Neuronal stem cell (in vitro differentiated cells): ENCODE measurements at places on chromosomes 7 and 10.

GRCh38 chr10:60964257-60965235 is 20.6 kb upstream of the RHOBTB1 start:
- H3K36me3 ChIP-seq, result no peaks in the 10 kb centered on the region
- DNase-seq, result peak; percentile 56
- H3K27ac ChIP-seq, result no peak overlapping the region

- H3K27me3 ChIP-seq, result no peaks in the 10 kb centered on the region
- no peak overlapping the region for H3K4me3 ChIP-seq
- H3K36me3 ChIP-seq, result no peaks in the 10 kb centered on the region
- H3K4me1 ChIP-seq, result no peaks in the 10 kb centered on the region
- DNase-seq, result no peak
- H3K27ac ChIP-seq, result no peak overlapping the region
Observed at GRCh38 chr10:60714233-60714632, 64.0 kb upstream of the CDK1 start.

DNA sequence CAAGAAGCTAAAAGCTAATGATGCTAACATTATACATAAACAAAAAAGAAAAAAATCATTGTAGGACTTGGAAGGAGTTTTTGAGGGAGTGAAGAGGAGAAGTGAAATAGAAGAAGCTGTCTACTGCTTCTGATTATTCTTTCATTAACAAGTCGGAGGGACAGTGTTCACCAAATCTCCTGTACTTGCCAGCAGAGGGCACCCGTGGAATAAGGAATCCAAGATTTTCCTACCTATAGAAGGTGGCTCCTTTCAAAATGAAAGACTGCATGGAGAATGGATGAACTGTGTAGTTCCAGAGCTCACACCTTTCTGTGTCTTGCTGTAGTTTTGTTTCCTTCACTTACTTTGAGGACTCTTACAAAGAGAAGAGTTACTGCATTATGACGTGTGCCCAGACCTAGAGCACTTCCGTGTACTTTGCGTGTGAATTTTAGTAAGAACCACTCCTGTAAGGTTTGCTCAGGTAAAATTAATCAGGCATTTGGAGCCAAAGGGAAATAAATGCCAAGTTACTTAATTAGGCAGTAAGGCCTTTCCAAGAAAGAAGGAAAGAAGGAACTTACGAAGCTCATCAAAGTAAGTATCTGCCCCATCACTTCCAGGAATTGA is 145.1 kb downstream of the SEMA3D start:
- no peaks in the 10 kb centered on the region for H3K36me3 ChIP-seq
- peak; percentile 60 for DNase-seq

- H3K36me3 ChIP-seq, result no peaks in the 10 kb centered on the region
- H3K4me1 ChIP-seq, result no peaks in the 10 kb centered on the region
- no peak overlapping the region for H3K4me3 ChIP-seq
- no peak for DNase-seq
- no peaks in the 10 kb centered on the region for H3K27me3 ChIP-seq
Observed at GRCh38 chr10:77290528-77291155, 347.0 kb downstream of the KCNMA1 start.

- peaks cover 3% of the 10 kb centered on the region for H3K4me1 ChIP-seq
- no peak overlapping the region for H3K27ac ChIP-seq
Observed at GRCh38 chr7:41445946-41446345, 256.9 kb downstream of the INHBA start.

DNA sequence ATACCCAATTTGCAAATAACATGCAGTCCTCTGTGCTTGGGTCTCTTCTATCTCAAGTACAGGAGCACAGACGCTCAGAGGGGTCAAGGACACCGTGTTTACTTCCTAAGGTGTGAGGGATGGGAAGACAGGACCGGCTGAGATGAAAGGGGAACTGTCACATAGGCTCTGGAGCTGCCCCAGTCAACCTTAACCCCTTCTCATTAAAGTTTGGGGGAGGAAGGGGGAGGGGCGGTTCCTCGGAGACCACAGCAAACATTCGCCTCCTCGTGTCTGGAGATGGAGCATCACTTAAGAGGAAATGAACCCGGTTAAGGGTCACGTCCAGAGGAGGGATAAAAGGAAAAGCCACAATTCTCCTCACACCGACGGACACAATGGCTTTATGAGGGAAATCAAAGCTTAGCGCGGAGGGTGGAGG is 1.1 kb downstream of the SH3PXD2A start:
- peaks cover 13% of the 10 kb centered on the region for H3K4me1 ChIP-seq
- H3K36me3 ChIP-seq, result peaks cover 16% of the 10 kb centered on the region
- no peak overlapping the region for H3K27ac ChIP-seq
- peak; percentile 36 for DNase-seq
- H3K4me3 ChIP-seq, result peak overlapping the region; percentile 87

DNA sequence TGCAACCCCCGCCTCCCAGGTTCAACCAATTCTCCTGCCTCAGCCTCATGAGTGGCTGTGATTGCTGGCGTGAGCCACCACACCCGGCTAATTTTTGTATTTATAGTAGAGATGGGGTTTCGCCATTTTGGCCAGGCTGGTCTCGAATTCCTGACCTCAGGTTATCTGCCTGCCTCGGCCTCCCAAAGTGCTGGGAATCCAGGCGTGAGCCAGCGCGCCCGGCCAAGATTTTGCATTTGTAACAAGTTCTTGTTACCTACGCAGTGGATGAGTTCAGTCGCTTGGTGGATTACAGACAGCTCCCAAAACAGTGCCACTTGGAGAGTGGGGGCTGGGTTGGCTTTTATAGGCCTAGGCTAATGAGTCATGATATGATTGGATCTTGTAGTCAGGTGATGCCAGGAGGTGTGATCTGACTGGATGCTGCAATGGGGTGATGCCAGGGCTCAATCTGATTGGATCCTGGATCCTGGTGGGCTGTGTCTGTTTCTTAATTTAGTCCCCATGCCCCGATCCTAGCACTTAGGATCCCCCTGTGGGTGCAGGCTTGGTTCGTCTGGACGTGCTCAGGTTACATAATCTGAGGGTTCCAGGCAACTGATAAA is 20.3 kb downstream of the SBDS start:
- H3K27me3 ChIP-seq, result no peaks in the 10 kb centered on the region
- H3K4me1 ChIP-seq, result no peaks in the 10 kb centered on the region
- no peaks in the 10 kb centered on the region for H3K36me3 ChIP-seq
- no peak for DNase-seq
- H3K4me3 ChIP-seq, result no peak overlapping the region
